Small intestine (tissue), 16 donors: ENCODE measurements at places on chromosomes 2 and 18.

DNA sequence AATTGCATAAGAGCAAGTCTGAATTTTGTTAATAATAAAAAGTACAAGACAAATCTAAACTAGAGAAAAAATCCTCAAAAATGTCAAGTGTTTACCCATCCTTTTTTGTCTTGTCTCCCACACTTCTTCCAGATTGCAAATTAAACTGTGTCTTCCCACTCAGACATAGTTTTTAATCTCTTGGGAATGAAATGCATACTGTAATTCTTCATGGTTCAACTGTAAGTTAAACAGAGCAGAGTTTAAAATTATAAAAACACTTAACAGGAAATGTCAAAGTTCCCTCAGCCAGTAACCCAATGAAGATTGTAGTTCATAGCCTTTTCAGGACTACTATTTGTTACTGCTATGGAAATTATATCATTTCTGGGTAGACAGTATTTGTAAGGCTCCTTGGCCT is 171.8 kb downstream of the UBE2E3 start:
- DNase-seq: no peak

DNA sequence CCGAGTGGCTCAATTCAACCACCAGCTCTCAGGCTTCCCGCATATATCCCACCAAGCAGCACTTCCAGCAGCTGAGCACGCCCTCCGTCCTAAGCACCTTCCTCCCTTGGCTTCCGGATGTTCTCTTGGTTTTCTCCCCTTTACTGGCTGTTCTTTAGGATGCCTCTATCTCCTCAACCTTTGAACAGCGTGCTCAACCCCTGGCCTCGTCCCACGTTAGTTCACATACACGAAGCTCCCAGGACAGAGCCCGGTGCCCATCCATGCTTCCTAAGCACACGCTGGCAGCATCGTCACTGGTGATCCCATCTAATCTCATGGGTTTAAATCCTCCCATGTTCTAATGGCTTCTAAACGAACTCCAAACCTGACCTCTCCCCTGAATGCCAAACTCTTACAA is 3.7 kb downstream of the CYS1 start:
- DNase-seq: no peak

GRCh38 chr18:23994361-23994902 is 20.1 kb upstream of the TTC39C start:
- DNase-seq: peak; percentile 32

DNA sequence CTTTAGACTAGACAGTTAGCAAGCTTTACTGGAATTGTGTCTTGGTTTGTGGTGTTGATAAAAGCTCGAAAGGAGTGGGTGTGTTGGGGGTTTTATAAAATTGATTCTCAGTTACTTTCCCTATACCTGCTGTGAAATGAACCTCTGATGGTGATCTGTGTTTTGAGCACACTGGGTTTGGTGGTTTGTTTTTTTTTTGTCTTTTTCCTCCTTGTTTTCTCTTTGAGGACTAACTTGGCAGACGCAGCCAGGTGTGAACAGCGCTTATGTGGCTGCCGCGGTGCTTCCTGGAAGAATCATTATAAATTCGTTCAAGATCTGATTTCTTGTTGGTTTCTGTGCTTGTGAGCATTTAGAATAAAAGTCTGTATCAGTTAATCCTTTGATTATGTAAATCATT is 28.5 kb downstream of the GRHL1 start:
- DNase-seq: no peak

- DNase-seq: no peak
Measured at GRCh38 chr2:206438196-206438724, 5.1 kb upstream of the ADAM23 start.

GRCh38 chr2:24935145-24935544 is 15.1 kb upstream of the ADCY3 start:
- no peak for DNase-seq

DNA sequence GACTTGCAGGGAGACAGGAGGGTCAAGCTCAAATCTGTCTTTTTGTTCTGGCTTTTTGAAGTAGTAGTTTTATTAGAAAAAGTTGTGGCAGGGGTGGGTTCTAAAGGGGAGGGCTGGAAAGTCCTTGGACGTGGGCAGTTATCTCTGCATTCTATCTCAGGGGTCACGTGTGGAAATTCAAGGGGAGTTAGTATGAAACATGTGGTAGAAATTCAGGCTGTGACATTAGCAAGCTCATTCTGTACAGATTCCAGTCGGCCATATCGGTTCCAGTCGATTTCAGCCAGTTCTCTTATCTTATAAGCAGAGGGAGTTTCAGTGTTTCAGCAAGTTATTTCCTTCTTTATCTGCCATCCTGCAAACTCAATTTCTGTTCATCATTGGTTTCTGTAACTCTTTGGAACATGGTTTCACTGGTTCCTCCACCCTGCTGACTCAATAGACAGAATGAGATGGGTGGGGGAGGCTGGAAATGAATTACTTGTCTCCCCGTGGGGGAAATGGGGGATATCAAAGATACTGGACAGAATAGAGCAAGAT is 53.0 kb downstream of the RAB27B start:
- DNase-seq: no peak
